Fibroblast of skin of scalp (primary cell): ENCODE measurements at places on chromosomes 11 and 22.

- peak; percentile 62 for DNase-seq
These were observed 4.9 kb upstream of the CELSR1 start for GRCh38 chr22:46542011-46542985.

DNA sequence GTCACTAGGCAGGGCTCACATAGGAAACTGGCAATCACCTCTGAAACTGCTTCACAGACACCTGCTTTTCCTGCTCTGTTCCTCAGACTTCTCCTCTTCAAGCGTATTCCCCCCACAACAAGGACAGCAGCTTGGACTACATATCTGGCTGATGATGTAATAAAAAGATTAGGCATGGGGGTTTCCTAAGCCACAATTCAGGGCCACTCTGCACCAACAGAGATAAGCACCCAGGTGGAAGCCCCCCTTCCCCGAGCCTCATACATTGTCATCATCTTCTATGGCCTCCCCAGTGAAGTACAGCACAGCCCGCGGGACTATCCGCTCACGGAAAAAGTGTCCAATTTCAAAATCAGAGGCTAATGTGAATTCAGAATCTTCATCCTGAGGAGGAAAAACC, 25.0 kb upstream of the PHLDA2 start:
- no peak for DNase-seq

DNA sequence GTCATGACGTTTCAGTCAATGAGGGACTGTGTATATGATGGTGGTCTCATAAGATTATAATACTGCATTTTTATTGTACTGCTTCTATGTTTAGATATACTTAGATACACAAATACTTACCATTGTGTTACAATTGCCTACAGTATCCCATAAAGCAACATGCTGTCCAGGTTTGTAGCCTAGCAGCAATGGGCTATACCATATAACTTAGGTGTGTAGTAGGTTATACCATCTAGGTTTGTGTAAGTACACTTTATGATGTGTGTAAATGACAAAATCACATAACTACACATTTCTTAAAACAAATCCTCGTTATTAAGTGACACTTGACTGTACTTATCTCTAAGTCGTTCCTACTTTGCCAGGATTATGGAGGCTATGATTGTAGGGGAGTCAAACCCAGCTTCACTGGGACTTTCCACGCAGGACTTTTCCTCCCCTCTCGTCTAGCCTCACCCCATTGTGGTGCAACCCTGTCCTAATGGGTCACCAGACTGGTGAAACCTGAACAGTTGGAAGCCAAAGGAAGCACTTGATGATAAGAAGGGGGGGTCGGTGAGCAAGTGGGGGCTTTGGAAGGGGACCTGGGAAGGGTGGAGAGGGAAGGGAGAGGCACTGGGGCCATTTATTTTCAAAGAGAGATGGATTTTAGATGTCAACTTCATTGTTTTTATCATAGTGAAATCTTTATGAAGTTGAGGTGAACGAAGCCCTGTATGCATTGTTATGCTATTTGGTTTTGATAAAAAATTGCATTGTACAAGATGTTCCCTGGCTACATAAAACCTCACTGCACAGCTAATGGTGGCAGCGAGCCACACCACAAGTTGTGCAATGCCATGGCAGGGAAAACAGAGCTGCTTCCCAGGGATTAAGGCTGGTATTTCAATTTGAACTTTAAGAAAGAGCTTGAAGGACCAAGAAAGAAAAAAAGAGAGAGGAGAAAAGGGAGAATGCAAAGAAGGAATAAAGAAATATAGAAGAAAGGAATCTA, 129.1 kb downstream of the EHF start:
- DNase-seq, result peak; percentile 77

DNA sequence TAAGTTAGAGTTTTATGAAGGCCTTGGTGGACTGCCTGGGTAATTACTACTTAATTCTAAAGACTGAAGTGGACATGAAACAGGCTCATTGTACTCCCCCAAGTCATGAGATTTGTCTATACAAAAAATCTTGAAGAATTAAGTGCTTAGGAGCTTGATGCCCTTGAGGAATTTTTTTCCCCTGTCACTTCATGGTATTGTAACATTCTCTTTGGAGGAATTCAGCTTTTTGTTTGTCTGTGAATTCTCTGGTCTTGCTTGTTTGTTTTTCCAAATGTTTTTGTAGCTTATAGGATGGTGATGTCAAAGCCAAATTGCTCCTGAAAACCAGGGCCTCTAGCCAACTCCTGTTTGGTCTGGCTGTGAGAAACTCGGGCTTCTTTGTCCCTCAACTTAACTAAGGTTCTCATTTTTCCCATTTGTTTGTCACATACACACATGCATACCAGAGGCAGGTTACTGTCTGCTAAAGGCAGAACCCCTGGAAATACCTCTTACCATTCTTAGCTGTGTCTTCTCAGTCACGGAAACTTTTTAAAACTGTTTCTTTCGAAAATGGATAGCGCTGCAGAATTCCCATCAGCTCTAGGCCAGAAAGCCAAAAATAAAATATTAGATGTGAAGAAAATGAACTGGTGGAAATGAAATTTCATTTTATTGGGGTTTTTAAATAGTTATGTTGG, 66.9 kb downstream of the AMOTL1 start:
- peak; percentile 58 for DNase-seq

DNA sequence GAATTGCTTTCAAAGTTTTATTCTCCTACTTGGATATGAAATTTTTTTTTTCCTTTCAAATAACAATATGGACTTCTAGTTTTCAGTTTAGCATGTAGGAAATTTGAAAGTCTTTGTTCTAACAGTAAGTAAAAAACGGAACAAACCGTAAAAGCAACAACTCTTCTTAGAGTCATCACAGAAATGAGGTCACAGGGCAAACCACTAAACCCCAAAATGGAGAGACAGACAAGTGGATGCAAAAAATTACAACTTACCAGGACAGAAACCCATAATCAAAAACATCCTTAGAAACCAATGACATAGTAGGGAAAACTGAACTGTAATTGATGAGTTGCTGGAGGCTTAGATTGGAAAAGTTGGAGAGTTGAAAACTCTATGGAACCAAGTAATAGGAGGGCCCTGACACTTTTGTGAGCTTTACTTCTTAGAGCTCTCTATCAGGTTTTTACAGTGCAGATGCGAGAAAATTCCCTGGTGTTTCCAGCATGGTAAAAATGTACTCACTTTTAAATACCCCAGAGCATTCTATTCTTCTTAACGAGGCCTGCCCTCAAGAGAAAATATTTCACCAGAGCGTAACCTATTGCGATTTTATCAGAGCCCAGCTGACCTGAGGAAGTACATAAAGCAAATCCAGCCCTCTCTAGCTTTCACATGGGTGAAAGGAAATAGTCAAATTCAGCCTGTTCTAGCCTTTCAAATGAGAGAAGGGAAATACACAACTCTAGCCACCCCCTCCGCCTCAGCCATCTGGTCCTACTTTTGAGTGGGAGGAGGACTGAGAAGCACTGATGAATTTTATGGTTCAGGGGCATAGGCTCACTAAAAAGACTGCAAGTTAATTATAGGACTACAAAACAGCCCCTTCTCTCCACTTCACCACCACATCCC, 39.1 kb downstream of the CASP12 start:
- DNase-seq, result no peak

DNA sequence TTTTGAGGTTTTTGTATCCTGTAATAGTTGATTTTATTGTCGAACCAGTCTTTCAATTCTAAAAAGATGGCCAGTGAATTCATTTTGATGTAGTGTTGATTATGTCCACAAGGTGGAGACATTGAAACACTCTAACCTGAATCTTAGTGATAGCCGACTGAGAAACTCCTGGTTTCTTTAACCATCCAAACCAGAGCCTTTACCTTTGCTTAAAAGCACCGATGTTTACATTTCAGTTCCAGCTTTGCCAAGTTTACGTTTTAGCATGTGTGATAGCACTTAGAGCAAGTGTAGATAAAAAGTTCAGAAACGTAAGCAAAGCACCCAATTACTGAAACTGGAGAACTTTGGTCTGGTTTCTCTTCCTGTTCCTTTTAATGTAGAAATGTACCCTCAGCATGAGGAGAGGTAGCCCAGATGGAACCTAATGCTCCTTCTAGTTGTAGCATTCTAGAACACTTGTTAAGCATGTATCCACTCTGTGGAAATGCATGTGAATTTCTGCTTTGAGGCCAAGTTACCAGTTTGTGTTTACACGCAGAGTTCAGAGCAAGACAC, 208.6 kb downstream of the DBX1 start:
- DNase-seq, result peak; percentile 62

- DNase-seq, result no peak
These were observed 25.4 kb upstream of the BSX start for GRCh38 chr11:123006860-123007542.

DNA sequence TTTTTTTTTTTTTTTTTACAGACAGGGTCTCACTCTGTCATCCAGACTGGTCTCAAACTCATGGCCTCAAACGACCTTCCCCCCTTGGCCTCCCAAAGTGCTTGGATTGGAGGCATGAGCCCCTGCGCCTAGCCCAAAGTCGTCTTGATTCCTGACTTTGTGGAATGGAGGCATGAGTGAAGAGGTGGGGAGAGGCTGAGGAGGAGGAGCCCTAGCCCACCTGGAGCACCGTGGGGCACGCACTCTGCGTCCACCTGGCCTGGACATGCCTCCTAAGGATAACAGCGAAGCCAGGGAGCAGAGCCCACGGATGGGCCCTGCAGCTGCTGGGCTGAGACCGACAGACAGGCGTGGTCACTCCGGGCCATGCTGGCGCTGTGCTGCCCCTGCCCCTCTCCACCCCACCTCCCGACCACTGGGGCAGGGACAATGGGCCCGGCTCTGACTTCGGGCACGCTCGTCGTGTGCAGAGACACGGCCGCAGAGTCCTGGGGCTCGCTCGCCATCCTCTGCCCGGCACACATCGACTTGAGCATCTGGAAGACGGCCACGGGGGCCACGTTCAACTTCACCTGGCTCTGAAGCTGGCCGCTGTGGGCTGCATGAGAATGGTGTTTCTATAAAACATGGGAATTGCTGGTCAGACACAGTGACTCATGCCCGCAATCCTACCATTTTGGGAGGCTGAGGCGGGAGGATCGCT, 34.8 kb downstream of the LRRC74B start:
- DNase-seq, result no peak

GRCh38 chr22:29814003-29814402, 24.1 kb downstream of the ASCC2 start:
- no peak for DNase-seq

GRCh38 chr11:117269856-117270255, 21.3 kb upstream of the BACE1-AS start:
- DNase-seq, result no peak

- DNase-seq, result no peak
These were observed 38.5 kb upstream of the COMT start for GRCh38 chr22:19903031-19903430.

DNA sequence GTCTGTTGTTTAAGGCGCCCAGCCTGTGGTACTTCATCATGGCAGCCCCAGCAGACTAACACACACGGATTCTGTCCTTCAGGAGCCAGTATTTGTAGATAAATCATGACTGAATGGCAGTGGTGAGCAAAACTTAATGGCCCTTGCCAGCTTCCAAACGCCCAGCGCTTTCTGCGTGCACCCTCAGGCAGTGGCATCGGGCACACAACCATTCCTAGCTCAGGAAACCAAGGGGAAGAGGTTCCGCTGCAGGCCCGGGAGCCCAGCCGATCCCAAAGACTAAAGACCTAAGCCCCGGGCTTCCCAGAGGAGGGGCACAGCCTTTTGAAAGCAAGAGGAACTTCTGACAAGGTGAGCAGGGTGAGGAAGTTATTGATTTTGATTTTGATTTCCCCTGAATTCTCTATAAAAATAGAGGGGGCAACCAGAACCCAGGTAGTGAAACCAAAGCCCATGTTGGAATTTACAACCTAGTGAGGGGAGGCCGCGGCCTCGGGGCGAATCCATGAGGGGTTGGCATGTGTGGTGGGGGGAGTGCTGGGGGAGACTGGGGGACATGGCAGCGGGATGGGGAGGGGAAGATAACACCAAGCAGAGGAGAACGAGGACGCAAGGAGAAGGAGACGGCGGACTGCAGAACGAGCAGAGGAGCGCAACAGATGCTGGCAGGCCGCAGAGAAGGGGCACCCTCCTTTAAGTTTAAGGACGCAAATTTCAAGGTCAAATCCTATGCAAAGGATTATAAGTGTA, 79.9 kb upstream of the SEPTIN5 start:
- DNase-seq, result no peak

DNA sequence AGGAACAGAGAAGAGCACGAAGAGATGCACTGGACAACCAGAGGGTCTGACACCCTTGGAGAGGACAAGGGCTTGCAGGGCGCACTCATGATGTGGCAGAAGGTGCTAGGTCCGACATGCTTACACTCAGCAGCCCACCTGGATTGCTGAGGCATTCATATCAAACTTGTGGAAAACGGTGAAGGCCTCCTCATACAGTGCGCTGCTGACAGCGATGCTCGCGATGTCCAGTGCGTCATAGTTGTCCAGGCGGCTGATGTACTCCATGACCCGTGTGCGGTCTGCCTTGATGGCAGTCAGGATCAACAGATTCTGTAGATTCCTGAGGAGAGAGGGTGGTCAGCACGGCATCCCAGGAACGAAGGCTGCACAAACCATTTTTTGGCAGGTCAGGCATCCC, 31.7 kb upstream of the SLC25A1 start:
- DNase-seq, result no peak

DNA sequence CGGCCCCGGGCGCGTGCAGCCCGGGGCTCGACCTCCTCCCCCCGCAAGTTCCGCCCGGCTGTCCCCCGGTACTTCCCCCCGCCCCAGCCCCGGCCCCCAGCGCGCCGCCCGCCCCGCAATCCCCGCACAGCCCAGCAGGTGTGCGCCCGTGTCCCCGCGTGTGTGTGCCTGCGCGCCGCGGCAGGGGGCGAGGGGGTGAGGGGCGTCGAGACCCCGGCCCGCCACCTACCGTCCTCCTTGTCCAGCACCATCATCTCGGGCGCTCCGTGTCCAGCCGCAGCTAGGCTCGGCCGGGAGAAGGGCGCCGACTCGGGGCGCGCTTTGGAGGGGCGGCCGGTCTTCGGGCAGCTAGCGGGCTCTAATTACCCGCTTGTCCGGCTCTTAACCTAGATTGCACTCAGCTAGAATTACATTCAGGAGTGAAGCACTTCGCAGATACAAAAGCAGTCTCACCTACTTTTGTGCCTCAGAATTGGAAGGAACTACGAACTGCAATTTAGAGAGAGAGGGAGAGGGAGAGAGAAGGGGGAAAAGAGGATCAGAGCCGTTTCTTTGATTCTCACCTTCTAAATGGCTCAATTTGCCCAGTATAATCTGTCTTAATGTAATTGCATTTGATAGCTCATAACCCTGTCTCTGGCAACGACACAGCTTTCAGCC, 439 bp downstream of the LMO1 start:
- DNase-seq, result no peak

- DNase-seq, result no peak
These were observed 15.7 kb upstream of the KCNJ11 start for GRCh38 chr11:17403980-17404759.

GRCh38 chr11:72413914-72414628, 20.3 kb downstream of the CLPB start:
- peak; percentile 76 for DNase-seq

DNA sequence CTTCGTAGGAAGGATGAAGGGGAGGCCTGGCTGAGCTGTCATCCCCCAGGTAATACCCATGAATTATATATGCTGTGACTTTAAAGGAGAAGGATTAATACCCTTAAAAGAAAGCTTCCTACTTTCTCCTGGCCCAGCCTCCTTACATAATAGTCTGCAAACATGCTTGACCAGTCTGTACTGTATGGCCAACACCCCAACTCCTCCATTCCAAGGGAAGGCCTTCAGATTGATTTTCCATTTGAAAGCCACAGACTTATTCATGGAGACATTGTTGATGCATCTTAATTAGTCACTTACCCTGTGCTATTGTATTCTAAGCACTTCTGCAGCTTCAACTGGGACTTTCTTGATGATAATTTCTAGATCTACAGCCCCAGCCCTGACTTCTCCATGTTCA, 2.0 kb downstream of the PAAF1 start:
- no peak for DNase-seq

- peak; percentile 17 for DNase-seq
These were observed 10.4 kb upstream of the SPINDOC start for GRCh38 chr11:63802637-63803414.

- no peak for DNase-seq
These were observed 18.8 kb downstream of the VPS37C start for GRCh38 chr11:61142424-61142823.
